ENCODE measurements at places on chromosomes 5 and 9.
A peak's percentile ranks its signal among the peaks of the same experiment; 100 is the strongest.

DNA sequence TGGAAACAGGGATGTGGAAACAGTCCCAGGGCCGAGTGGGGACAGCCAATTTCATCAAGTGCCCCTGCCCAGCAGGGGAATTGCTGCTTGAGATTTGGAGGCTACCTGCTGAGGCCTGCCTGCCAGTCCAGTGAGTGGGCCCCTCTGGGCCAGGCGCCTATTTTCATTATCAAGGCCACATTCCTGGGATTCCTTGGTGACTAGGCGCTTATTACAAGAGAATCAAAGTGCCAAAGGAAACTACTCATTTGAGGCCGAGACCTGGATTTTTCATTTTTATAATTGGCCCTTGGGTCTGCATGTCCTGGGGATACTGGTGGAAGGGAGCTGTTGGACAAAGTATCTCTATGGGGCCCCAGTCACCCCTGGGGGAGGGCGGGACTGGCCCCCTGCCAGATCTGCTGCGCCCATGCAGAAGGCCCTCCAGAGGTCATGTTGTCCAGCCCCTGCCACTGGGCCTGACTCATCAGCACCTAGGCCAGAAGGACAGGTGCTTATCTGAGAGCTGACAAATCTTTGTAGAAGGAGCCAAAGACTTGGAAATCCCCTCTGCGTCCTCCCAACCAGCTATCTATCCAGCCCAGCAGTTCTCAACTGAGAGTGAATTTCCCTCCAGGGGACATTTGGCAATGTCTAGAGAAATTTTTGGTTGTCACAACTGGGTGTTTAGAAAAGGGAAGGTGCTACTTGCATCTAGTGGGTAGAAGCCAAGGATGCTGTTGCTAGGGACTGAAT is 45.6 kb downstream of the FOXI1 start:
- no peak for DNase-seq

GRCh38 chr9:83935276-83935935 is 14.2 kb upstream of the KIF27 start:
- DNase-seq: no peak

DNA sequence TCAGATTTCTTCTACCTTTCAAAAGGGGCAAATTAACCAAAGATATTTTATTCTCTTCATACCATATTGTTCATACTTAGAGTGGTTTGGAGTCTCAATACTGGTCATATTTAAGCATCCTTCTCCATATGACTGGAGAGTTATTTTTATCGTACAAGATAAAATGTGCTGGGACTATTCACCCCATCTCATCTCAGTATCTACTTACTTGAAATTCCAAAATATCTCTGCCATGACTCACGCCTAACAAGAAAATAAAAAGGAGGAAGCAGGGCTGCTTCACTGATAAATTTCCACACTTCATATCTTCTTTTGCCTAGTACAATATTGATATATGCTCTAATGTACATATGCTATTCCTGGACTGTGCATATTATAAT is 277.9 kb upstream of the CDH9 start:
- DNase-seq: no peak

DNA sequence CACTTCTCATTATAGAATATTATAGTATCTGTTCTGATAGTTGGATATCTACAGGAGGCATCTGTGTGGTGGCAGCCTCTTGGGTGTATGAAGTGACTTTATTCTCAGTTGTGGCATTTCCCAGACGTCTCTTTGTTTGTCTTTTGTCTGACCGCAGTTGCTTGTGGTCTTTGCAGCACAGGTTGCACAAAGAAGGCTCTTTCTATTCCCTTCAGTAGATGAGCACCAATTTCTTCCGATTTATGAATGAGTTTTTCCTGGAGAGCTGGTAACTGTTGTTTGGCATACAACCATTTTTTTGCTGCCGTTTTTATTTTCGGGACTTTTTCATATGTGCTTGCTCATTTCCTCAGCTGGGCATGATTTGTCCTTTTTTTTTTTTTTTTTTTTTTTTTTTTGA is 56.4 kb upstream of the MYO10 start:
- DNase-seq: no peak

GRCh38 chr9:75891771-75892215 is 1.3 kb downstream of the PCSK5 start:
- peak; percentile 16 for DNase-seq

- no peak for DNase-seq
These were observed 51.4 kb upstream of the RARS1 start for GRCh38 chr5:168434746-168435321.

DNA sequence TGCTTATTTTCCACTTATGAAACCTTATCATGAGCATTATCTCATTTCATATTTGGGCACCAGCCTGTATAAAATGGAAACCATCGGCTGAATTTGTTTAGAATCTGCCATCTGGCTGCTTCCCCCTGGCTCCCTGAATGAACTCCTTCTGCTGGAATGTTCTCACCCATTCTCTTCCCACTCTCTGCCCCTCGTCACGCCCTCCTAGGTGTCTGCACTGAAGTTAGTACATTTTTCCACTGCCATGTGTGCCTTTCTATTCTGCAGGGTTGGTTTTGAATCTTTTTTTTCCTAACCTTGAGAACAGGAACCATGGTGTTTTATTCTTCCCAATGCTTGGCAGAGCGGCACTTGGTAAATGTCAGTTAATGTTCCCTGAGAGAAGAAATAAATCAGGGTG is 359.7 kb downstream of the MLLT3 start:
- no peak for DNase-seq

DNA sequence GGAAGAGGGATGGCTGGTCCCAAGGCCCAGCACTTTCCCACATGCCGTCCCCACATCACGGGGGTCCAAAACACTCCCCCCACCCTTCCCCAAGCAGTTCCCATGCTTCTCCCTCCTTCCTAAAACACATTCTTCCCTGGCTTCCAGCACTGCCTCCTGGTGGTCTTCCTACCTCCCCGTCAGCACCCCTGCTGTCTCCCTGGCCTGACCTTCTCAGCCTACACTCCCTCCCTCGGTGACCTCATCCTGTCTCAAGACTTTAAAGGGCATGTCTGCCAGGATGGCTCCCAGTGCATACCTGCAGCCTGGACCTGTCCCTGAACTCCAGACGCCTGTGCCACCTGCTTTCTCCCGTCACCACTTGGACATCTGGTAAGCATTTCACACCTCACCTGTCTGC is 4.3 kb upstream of the NCS1 start:
- DNase-seq: no peak

GRCh38 chr5:107449369-107449768 is 221.4 kb downstream of the EFNA5 start:
- DNase-seq: no peak

DNA sequence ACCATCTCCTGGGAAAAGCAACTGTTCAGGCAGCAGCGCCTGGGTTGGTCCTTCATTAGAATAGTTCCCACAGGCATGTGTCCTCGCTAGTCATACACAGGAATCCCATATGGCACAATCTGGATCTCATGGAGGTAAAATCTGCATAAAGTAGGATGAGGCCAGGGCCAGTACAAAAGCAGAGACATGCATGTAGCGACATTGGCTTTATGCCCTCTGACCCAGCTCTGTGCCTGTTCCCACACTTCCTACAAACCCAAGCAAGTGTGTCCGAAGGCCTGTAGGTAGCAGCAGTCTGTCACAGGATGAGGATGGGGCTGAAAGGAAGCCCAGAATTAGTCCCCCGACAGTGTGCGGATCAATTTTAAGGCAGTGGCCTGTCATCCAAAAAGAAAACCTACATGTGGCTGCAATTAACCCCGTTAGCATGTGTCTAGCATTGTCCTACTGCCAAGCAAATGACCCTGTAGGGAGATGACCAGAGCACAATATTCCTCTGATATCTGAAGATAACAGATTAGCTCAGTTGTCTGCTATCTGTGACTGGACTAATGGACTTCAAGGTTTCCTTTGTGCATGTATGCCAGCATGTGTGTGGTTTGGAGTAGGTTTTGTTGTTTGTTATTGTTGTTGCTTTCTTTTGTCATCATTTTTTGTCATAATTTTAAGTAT is 178.8 kb downstream of the TMEM161B start:
- no peak for DNase-seq

DNA sequence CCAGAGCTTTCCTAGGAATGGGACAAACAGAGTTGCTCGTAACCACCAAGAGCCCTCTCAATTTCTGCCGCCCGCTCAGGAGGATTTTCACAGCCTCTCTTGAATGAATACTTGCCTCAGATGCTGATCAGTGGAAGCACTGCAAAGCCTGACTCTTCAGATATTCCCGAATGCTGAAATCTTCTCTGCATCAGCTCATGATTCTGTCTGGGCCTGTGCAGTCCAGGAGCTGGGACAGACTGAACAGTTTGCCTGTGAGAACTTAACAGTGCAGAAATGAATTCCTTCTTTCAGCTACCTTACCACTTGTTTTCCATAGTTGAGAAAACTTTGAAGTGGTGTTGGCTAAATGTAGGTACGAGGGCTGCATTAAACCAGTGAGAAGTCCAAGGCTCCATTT is 17.1 kb downstream of the ZNF462 start:
- no peak for DNase-seq

DNA sequence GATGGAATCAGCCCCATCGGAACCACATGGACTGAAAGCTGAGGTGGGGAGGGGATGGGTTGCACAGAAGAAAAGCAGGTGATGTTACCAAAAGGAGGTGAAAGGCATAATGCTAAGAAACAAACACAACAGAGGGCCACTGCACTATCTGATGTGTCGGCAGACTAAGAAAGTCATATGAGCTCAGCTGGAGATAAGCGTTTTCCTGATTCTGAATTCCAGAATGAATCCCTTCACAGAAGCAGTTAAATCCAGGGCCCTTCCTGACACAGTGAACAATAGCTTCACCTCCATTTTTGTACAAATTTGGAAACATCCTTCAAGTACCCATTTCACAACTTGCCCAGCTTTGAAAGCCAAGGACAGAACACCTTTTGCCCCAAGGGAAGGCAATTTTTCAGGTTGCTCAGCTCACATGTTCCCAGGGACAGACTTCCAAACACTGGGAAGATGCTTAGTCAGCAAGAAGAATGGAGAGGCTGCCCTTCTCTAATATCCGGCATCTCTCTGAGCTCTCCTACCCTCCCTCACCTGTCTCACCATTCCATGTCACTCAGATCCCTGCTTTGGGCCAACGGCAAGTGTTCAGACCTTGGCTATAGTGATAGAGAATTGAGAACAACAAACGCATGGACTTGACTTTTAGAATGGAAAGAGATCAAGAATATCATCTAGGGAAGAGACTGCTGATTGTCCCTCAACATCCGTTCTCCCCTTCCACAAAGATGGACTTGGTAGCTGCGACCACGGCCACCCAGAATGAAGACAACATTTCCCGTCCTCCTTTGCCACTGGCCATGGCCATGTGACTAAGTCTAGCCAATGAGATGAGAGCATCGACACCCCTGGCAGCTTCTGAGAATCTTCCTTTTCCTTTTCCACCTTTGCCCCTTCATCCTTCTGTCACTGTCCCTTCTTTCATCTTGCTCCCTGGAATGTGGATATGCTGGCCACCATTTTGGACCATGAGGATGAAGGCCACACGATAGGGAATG is 68.6 kb upstream of the IL17B start:
- DNase-seq: no peak

GRCh38 chr5:156405988-156406387 is 79.0 kb downstream of the SGCD start:
- no peak for DNase-seq

- no peak for DNase-seq
These were observed 226.0 kb upstream of the ANKH start for GRCh38 chr5:15097552-15097951.

- no peak for DNase-seq
These were observed 1196.9 kb upstream of the C9orf72 start for GRCh38 chr9:28770226-28770625.

DNA sequence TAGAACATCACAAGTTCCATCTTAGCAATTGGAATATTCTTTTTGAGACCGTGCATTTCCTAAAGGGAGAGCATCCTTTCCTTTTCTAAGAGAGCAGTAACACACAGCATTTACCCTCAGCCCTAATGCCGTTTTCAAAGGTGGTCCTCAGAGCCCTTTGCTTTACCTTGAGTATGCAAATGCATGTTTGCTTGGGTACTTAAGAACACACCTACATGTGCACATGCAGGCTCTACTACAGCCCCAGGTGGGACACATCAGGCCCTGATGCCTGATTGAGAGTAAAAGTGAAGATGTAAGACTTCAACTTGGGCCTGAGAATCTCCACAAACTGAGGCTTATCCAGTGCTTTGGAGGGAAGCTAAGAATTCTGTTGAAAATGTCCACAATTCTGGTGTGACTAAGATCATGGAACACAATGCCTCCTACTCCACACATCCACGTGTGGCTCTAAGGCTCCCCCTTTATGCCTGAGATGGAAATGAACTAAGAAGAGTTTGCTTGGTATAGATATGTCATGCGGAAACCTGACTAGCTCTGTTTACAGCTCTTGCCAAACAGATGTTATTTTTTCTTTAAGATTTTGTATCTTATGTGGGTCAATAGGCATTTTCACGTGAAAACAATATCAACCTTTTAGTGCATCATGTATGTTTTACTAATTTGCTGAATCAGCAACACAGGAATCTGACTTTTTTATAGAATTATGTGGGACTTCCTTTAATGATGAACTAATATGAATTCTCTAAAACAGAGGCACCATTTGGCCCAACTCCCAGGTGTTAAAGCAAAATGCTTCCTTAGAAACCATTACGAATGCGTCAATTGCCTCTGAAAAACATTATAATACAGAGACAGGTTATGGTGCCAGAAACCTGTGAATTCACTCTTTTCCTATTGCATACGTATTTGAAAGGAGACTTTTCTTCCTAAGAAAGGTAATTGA is 48.9 kb upstream of the SLC2A8 start:
- DNase-seq: no peak

DNA sequence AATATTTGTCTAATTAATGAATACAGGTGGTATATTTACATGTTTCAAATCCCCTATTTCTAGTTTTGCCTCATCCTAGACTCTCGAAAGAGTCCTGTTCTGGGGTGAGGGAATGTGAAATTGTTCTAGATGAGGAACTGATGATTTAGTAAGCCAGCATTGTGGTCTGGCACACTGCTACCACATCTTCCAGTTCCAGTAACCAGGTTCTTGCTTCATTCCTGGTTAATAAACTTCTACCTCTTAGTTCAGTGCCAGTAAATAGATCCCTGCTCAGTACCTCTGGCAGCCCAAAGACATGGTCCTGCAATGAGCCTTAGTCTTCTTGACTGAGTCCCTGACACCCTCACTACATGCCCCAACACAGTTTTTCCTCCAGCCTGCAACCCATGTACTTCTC is 207.7 kb downstream of the SREK1 start:
- DNase-seq: no peak

- no peak for DNase-seq
These were observed 694.5 kb downstream of the TLE1 start for GRCh38 chr9:80994892-80995291.

DNA sequence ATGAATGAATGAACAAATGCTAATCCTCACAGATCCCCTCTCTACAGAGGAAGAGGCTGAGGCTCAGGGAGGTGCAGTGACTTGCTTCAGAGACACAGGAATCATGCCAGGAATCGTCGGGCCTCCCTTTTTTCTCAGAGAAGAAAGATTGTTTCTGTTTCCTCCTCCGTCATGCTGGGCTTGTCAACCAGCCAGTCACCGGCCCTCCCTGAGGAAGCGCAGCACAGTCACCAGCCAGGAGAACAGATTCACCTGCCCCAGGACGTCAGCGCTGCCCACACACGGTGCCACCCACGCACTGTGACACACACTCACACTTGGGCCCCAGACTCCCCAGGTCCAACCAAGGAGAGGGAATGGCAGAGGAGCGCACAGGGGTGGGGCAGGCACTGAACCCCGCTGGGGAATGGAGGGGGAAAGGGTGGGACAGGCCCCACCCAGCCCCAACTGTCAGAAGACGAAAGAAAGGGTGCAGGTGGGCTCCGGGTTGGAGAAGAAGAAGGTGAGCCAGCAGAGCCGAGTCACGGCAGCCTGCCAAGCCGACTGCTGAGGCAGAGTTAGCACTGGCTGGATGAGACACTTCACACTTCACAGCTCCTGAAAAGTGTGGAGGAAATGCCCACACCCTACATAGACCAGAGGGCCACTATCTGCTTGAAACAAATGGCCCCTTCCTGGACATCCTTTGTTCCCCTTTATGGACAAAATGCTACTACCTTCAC is 13.8 kb upstream of the ERGIC1 start:
- DNase-seq: peak; percentile 49

All from stimulated activated CD4-positive, alpha-beta T cell treated with anti-CD3 and anti-CD28 coated beads, Interleukin-4, amount 100 ng/mL, for 1 hour (primary cell).